ENCODE measurements at places on chromosomes 6 and 20.
A peak's percentile ranks its signal among the peaks of the same experiment; 100 is the strongest.

- no peak for DNase-seq
Measured at GRCh38 chr6:165988302-165988756, 179.3 kb downstream of the TBXT start.

DNA sequence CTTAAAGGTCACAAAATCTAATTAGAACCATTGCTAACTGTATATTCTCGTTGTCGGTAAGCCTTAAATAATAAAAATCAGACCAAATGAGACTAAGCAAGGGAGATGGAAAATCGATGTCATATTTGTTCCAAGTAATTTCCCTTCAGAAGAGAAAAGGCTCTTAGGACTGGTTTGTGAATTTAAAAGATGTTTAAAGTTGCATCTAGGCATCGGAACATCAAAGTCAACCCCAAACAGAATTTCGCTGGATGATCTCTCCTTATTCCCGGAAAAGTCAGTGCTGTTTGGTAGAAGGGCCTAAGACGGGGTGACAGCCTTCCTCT is 63.8 kb downstream of the NPEPL1 start:
- DNase-seq, result no peak

GRCh38 chr6:168683621-168684020 is 242.6 kb downstream of the SMOC2 start:
- DNase-seq, result no peak

DNA sequence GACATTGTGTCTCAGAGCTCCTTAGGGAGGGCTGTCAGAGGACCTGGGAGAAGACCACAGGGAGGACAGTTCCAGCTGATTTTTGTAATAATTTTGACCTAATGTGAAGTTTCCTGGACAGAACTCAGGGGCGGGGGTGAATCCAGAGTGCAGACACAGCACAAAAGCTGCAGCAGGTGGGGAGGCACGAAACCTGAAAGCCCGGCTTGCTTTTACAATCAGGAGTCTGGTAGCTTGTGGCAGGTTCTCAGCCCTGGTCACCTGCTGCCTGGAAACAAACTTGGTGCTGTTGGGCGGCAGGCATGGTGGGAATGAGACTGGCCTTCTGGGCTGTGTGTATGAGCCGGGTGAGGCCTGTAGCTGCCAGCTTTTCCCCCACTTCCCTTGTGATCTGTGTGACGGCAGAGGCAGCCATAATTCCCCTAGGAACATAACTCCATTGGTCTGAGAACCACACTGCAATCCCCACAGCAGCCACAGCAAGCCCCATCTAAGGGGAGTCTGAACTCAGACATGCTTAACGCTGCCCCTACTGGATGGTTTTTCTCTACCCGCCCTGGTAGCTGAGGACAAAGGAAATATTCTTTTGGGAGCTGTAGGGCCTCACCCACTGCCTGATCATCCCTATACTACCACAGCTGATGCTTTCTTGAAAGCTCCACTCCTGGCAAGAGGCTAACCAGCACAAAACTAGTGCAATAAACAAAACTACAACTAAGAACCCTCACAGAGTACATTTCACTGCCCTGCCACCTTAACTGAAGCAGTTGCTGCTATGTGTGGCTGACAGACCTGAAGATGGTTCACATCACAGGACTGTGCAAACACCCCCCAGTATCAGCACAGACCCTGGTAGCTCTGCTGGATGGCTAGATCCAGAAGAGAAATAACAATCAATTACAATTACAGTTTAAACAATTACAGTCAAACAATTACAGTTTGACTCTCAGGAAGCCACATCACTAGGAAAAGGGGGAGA is 1055.1 kb upstream of the GJE1 start:
- DNase-seq, result peak; percentile 13

- no peak for DNase-seq
Measured at GRCh38 chr6:103042336-103042735, 1648.8 kb downstream of the GRIK2 start.

GRCh38 chr20:50625986-50626677 is 65.2 kb downstream of the RIPOR3 start:
- DNase-seq, result peak; percentile 36

DNA sequence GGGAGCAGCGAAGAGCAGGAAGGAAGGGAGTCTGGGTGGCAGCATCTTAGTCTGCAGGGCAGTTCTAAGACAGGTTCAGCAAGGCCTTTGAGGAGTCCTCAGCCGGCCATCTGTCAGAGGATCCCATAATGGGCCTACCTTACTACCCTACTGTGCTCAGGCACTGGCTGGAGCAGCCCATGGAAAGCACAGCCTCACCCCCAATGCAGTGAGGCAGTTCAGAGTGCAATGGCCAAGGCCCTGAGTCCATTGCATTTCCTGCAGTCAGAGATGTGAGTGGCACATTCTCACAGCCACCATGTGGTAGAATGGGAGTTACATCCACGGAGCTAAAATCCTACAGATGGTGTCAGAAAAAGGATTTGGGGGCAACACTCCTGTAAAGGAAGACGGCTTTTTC is 19.4 kb upstream of the OVOL2 start:
- DNase-seq, result no peak

GRCh38 chr6:4319981-4320683 is 184.8 kb upstream of the ECI2 start:
- DNase-seq, result no peak

DNA sequence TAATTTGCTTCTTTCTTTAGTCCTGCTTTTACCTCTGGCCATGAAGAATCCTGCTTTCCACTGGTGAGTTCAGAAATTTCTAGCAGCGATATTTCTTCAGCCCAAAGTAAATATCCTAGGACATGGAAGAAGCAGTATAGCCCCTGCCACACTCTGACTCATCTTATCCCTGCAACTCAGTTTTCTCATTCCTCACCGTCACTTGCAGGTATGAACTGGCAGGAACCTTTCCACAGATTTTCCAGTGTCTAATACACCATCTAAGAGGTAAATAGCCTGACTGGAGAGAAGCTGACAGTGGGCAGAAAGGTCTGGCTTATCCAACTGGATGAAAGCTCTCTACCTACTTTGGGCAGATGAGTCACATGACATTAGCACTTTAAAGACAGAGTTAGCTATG is 816.7 kb upstream of the FLRT3 start:
- DNase-seq, result no peak

- DNase-seq, result peak; percentile 78
Measured at GRCh38 chr20:34825530-34826362, at the start of gene NCOA6. NCOA6 (minus strand) TSS chr20:34825651; CDS start chr20:34782355, 43,296 bp downstream.

DNA sequence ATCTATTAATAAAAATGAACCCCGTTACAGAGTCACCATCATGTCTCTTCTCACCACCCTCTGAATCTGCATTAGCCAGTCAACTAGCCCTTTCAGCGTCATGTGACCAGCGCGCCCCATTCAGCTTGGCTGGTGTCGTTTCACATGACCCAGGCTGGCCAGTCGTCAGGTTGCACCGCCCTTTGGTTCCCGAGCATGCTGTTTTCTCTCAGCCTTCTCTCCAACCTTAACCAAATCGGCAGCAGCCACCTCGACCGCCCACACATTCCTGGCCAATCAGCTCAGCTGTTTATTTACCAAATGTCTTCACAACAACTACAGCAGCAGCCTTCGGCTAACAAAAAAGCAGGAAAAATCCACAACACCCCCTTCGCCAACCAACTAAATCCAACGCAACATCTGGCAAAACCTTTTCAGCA is 5.6 kb downstream of the SRSF3 start:
- no peak for DNase-seq

DNA sequence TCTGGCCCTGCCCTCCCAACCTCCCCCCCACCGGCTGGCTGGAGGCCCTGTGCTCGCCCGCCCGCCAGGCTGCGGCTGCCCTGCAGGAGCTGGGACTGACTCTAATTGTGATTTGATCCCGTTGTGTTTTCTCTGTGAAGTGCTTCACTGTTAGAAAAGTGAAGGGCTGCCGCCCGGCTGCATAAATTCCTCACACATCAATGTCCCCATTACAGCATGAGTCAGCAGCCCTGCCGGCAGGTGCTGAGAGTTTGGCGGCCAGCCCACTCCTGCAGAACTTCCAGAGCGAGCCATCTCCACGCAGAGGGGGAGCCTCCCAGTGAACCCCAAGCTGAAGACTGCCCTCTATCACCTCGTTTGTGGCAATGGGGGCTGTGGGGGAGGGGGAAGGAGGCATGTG is 137.9 kb downstream of the DLL1 start:
- DNase-seq, result no peak

DNA sequence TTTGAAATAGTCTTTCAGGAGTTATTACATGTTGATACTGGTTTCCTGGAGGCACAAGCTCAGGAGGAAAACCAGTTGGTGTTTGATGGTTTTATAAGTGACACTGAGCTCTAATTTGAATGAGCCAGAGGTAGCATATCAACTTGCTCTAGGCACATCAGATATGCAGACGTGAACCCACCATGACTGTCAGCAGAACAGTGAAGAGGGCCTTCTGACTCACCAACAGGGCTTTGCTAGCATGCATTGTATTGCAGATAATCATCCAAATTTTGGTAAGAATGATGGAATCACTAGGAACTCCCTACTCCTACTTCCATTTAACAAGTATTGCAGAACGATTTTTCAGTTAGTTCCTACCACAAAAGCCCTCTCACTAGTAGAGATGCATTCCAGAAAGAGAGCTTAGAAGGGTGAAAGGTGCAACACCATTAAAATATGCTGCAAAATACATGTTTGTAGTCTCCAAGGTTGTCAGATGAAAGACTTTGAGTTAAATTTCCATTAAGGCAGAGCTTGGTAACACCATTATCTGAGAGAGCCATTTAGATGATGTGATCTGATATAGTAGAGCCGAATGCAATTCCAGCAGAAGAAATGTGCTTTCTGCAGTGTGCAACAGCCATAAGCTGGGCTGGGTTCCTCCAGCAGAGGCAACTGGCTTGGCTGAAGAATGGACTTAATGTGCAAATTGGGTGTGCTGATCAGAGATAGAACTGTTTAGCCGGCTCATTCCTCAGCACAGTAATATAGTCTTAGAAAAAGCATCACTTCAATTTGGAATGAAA is 968.7 kb upstream of the ADGRB3 start:
- no peak for DNase-seq

- no peak for DNase-seq
Measured at GRCh38 chr6:140045116-140045515, 670.7 kb upstream of the CITED2 start.

DNA sequence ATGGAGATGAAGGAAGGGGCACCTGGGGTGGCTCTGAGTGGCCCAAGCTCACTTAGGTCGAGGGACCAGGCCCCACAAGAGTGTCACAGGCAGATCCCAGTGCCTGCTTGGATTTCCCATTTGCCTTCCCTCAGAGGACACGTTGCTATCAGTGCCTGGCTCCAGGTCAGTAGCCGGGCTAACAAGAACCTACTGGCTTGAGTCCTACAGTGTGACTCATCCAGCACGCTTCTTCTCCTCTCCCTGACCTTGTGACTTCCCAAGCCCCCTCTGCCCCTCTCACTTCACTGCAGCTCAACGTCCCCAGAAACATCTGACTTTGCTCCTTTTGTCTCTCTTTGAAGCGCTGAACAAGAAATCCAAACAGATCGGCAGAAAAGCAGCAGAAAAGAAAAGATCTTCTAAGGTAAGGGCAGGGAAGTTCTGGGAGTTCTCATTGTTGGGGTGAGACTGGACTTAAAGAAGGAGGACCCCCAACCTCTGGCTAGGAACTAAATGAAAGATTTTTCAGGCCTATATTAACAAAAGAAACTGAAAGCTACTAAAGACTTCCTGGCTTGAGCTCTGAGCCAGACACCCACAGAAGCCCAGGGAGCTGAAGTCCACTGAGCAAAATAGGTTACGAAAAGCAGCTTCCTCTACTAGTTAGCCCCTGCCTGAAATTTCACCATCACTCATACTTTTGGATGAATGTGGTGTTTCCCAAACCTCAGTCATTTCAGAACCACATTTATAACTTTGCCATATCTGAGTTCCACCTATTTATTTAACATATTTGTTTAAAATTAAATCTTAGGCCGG is 21.5 kb downstream of the ASIP start:
- no peak for DNase-seq

- peak; percentile 68 for DNase-seq
Measured at GRCh38 chr6:139490482-139490881, 116.0 kb upstream of the CITED2 start.

DNA sequence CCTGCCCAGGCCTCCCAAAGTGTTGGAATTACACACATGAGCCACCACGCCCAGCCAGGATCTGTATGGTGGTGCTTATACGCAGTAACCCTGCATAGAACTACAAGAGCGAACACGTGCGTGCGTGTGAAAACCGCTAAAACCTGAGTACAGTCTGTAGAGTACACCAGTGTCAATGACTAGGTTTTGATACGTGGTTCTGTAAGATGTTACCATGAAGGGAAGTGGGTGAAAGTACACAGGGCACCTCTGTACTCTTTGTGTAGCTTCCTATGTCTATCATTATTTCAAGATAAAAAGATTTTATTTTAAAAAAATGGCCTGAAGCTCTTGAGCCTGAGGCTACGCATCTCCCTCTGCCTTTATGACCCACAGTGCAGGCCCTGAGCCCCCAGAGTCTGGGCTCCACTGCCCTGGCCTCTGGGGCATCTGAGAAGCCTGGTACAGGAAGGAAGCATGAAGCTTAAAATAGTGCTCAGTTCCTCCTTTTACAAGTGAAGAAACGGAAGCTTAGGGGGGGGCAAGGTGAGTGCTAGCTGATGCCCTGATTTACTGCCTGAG is 21.6 kb downstream of the LY86 start:
- no peak for DNase-seq

DNA sequence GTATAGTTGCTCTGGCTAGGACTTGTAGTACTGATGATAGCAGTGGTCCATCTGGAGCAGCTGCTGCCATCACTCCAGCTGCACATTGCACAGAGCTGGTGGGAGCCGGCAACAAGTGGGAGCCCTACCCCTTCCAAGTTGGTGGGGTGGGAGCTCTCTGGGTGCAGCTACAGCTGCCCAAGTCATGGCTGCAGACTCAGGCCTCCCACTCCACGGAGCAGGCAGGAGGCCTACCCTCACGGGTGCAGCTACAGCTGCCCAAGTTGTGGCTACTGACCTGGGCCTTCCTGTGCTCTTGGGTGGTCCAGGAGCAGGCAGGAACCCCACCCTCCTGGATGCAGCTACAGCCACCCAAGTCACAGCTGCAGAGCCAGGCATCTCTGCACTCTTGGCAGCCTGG is 32.1 kb upstream of the ASIP start:
- no peak for DNase-seq

DNA sequence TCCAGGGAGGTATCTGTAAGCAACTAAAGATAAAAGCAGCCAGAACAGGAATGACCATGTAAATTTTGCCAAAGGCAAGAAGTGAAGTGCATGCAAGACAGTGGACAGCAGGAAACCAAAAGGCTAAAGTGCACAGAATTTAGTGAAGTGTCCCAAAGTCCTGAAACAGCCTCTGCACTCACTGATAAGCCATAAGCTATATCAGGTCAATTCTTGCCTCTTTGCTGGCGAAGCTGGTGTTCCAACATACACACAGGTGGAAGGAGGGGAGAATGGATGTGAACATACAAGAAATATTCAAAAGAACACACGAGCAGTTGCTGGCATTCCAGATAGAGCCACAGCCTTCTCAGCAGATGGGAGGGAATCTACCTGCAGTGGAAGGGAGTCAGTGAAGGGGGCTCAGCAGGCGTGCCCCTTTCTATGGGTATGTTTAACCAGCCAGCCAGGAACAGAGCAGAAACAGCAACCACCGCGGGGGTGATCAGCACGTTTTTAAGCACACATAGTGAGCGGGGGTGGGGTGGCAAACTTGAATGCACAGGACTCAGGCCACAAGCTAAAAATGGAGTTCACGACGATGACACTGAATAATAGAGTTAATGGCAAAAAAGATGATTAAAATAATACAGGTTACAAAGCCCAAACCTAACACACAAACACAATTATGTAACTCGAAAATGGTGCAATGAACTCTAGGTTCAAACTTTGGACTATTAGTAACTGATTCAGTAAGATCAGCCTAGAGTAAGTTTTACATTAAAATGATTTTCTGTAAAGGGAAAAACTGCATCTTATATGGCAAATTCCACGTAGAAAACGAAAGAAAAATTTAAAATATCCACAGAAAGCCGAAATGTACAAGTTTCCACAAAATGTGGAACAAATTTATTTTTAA is 1.2 kb downstream of the ECI2 start:
- peak; percentile 78 for DNase-seq
